ENCODE measurements at places on chromosomes 13 and 19. TPM values are rescaled to one million over a fixed set of nuclear protein-coding genes. Genes with fewer than 3 reads are reported as not detected.

GRCh38 chr19:40718774-40719391, 2.0 kb downstream of the ITPKC start:
- peak; percentile 81 for DNase-seq

GRCh38 chr19:16969135-16969534, 57.5 kb downstream of the CPAMD8 start:
- DNase-seq: no peak

- DNase-seq: no peak
Measured at GRCh38 chr13:107250628-107251027, 682.7 kb upstream of the ARGLU1 start.

- no peak for DNase-seq
Measured at GRCh38 chr13:73074014-73074413, 15.2 kb downstream of the KLF5 start.

DNA sequence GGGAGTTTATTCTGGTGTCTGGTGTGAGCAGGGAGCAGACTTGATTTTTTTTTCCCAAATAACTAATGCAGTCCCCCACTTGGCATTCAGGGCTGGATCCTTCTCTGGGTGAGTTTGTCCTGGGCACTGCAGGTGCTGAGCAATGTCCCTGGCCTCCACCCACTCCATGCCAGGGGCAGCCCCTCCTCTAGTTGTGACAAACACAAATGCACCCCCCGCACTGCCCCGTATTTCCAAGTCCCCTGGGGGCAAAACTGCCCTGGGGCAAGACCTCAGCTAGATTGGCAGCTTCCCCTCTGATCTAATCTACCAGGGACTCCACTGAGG, 6.4 kb downstream of the MOB3A start:
- DNase-seq: no peak

- DNase-seq: no peak
Measured at GRCh38 chr13:97386801-97387484, 47.0 kb upstream of the RAP2A start.

Gene NCR1
- total RNA-seq: not detected

Gene ZNF146
- total RNA-seq: 110 TPM

Gene KCTD4
- total RNA-seq: not detected

GRCh38 chr13:25088562-25089221, 7.2 kb upstream of the PABPC3 start:
- no peak for DNase-seq

- no peak for DNase-seq
Measured at GRCh38 chr19:15556634-15557181, 48.4 kb downstream of the CYP4F22 start.

GRCh38 chr19:49058562-49058961, 1.0 kb upstream of the CGB7 start:
- no peak for DNase-seq

Gene PROZ
- not detected for total RNA-seq

- peak; percentile 86 for DNase-seq
Measured at GRCh38 chr19:49151267-49152118, 3.7 kb downstream of the HRC start.

- no peak for DNase-seq
Measured at GRCh38 chr13:32225481-32225931, 89.7 kb downstream of the ZAR1L start.

- no peak for DNase-seq
Measured at GRCh38 chr13:75666646-75667351, 30.7 kb downstream of the LMO7 start.

DNA sequence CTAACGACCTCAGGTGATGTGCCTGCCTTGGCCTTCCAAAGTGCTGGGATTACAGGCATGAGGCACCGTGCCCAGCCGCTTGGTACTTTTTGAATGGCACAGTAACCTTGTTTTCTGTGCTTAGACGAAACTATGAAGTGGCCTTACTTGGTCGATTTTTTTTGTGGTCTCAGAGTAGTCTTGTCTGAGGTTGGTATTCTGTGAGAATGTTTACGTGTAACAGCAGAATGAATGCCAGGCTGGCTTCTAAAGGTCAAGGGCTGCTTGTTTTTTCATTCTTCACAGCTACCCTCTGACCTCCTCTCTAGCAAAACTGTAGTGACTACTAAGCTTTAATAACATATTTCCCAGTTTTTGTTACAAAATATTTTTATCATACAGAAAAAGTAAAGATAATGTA, 313.3 kb downstream of the GPC6 start:
- DNase-seq: no peak

Gene IRGQ
- total RNA-seq: 37.1 TPM

DNA sequence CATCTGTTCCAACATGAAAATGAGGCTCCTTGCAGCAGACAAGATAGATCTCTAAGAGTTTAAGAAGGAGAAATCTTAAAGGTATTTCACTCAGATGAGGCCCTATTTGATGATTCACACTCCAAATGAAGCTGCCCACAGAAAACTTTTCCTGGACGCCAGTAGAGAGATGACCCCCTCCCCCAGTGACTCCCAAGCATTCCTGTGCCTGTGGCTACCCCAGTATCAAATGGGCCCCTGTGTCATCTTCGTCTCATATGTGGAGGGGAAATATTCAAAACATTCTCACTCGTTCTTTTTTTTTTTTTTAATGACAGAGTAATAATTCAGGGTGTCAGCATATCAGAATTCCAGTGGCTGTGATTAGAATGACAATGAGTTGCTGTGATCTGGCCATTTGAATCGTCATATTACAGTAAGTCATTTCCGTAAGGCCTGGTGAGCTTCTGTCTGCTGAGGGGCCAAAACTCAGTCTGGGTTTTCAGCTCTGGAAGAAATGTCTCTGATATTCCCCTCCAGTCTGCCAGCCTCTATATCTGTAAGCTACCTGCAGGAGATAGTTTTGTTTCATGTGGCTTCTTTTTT, 194.7 kb downstream of the URI1 start:
- no peak for DNase-seq

Gene WDR88
- 0.45 TPM for total RNA-seq

DNA sequence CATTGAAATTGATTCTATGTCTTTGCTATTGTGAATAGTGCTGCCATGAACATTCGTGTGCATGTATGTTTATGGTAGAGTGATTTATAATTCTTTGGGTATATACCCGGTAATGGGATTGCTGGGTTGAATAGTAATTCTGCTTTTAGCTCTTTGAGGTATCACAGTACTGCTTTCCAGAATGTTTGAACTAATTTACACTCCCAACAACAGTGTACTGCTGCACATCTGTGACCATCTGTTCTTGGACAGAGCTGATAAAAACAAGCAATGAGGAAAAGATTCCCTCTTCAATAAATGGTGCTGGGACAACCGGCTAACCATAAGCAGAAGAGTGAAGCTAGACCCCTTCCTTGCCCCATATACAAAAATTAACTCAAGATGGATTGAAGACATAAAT, 231.0 kb downstream of the MYO16 start:
- DNase-seq: no peak
